ENCODE measurements at places on chromosomes 6 and 20.

- DNase-seq = no peak
Measured at GRCh38 chr20:15339264-15339663, 1001.9 kb upstream of the FLRT3 start.

GRCh38 chr6:156060013-156060412 is 604.4 kb upstream of the NOX3 start:
- DNase-seq = no peak

- DNase-seq = no peak
Measured at GRCh38 chr6:50141100-50141499, 91.4 kb upstream of the DEFB112 start.

- DNase-seq = no peak
Measured at GRCh38 chr6:14258695-14259593, 141.4 kb downstream of the CD83 start.

GRCh38 chr6:6332811-6333244 is 12.4 kb upstream of the F13A1 start:
- no peak for DNase-seq

DNA sequence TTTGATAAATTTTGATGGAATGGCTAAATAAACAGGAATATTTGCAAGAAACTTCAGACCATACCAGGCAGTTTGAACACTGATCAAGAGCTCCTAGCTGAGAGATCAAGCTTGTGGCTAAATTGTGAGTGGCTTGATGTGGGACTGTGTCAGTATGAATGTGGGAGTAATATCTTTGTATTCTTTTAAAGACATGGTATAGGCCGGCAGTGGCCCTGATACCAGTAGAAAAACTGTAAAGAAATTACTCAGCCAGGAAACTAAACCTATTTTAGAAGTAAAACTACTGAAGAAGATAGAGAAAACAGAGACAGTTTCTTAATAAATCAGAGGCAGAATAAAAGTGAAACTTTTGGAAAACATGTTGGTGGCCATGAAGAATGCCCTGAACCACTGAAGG is 608.4 kb upstream of the SYNCRIP start:
- DNase-seq = no peak

- no peak for DNase-seq
Measured at GRCh38 chr6:36333171-36333895, 3.4 kb downstream of the BNIP5 start.

DNA sequence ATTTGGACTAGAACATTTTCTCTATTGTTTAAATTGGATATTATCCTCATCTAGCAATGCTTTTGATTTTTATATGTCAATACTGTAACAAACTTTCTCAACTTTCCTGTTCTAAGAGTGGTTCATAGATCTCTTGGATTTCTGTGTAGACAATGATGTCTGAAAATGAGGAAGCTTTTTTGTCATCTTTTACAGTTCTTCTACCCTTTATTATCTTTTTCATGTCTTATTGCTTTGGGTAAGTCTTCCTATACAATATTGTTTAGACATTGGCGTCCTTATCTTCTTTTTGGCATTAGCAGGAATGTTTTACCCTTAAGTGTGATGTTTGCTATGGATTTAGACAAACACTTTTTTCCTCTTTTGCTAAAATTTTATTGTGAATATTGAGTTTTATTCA is 91.5 kb upstream of the MTHFD1L start:
- DNase-seq = no peak

DNA sequence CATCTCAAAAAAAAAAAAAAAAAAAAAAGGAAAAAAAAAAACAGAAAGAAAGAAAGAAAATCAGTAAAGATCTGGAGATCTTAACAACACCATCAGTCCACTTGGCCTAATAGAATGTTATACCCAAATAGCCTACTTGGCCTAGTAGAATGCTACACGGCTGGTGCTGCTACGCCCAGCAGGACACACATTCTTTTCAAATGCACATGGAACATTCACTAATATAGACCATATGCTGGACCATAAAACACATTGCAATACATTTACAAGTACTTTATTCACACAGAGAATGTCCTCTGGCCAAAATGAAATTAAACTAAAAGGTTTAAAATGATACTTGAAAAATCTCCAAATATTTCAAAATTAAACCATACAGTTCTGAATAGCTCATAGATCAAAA is 80.0 kb upstream of the TNFAIP3 start:
- DNase-seq = no peak

GRCh38 chr6:161586887-161587286 is 313.0 kb upstream of the AGPAT4 start:
- DNase-seq = no peak

DNA sequence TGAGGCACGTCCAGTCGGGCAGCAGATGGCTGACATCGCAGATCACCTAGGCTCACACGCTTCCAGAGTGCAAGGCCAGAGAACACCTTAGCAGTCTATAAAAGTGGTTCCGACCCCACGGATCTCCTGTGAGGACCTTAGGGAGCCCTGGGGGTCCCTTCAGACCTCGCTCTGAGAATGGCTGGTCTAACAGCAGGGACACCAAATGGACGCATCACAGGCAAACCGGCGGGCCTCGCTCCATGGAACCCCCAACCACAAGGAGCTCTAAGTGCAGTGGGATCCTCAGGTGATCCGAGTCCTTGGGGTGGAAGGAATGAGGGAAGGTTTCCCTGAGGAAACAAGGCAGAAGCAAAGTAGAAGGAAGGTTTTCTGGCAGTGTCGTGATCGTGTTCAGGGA is 135.4 kb downstream of the SMOC2 start:
- no peak for DNase-seq

DNA sequence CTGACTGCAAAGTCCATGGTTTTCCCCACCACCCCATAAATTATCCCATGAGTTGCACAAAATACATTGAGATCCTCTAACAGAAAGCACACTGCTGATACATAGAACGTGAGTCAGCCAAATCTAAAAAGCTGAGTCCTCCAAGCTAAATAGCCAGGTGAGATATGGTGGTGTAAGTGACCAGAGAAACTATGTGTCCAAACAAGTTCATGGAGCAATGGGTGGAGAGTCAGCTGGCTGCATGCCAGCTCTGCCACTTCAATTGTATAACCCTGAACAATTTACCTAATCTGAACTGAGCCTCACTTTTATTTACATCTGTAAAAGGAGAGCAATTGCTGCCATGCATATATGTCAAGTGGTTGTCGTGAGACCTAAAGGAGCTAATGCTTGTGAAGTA is 9.7 kb downstream of the SNAP25 start:
- no peak for DNase-seq

GRCh38 chr6:143419526-143419925 is 31.0 kb downstream of the ADAT2 start:
- no peak for DNase-seq

- DNase-seq = no peak
Measured at GRCh38 chr6:54404791-54405190, 96.5 kb downstream of the TINAG start.

DNA sequence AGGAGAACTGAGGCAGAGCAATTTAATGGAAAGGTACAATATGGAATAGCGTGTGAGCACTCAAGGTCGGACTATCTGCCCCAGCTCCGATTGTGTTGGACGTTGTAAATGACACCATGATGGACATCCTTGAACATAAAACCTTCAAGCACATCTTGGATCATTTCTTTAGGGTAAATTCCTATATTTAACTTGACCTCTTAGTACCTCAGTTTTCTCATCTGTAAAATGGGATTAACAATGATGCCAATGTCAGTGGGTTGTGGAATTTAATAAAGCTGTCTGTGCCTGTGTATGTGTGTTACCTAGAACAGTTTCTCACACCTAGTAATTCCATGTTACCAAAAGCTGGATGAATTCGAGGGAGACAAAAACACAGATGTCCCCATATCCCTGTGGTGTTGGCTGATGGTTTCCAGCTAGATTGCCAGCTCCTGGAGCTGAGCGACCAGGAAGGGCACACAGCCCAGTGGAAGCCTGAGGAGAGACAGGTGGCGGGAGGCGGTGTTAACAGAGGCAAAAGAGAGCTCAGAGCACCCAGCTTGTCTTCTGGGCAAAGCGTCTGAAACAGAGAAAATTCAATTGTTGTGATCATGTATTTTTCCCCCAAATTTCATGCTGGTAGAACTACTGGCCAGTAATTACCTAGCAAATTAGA is 32.6 kb downstream of the MDFI start:
- DNase-seq = no peak

DNA sequence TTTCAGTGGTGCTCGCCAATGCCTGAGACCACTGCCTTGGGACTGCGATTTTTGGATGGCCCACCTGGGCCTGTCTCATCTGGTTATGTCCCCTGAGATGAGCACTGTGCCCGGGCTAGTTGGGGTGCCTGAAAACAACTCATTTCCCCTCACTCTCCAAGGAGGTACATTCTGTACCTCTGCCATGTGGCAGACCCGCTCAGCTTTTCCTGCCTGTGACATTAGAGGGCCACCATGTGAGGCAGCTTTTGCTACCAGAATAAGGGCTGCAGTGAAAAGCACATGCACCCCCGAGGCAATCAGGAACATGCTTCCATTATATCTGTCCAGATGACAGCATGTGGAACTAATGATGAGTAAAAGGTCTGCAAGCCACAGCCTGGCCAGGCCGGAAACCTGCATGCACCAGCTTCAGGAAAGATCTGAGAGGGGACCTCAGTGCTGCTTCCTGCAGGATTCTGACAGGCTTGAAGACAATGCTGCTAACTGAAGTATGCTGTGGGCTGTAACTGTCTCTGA is 11.3 kb upstream of the SRSF6 start:
- DNase-seq = no peak

GRCh38 chr6:119148098-119148824 is 69.8 kb upstream of the FAM184A start:
- no peak for DNase-seq

DNA sequence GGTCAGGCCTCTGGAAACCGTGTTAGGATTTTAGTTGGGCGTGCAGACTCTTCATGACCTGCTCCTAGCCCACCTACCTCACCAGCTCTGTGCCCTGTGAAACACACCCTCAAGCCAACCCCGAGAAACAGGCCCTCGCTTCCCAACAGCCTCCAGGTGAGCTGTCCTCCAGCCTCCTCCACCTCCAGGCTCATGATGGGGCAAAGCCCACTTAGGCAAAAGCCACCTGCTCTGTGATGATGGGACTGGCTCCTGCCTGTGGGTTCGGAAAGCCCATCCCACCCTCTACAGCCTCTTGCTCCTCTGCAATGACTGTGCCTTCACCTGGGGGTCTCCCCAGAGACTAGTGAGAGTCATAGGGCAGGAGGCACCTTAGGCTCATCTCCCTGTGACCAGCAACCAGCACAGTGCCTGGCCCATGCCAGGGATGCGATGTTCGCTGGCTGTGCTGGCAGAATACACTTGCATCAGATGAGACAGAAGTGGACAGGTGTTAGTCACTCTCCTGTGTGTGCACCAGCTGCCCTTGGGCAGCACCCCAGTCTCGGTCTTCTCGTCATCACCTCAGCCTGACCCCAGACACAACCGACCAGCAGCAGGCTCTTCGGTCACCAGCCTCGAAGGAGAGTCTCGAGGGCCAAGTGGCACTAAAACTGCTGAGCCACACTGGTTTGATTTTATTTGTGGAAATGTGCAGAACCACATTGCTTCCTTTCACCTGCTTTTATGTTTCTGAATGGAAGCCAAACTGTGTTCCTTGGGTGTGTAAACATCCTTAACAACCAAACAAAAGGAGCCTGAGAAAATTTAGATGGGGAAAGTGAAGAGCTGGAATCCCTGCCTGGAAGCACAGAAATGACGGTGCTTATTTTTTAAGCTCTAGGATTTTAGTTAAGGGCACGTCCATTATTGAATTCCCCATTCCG is 10.7 kb downstream of the PXDC1 start:
- no peak for DNase-seq

GRCh38 chr6:126945150-126945685 is 173.3 kb upstream of the RSPO3 start:
- DNase-seq = no peak

DNA sequence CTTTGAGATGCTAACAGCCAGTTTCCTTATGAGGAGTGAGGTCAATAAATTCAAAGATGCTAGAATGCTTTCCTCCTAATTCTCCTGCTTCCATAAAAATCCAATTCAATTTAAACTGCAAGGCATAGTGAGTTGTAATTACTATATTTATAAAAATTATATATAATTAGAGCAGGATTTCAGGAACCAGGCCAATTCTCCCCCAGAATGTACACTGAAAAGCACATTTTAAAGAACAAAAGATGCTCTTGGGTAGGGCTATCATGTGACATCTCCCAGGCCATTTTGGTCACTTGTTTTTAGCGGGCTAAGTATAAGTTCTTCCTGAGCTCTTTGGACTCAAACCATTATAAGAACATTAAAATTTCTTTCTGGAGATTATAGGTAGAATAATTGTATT is 195.7 kb upstream of the KCNG1 start:
- DNase-seq = no peak

- no peak for DNase-seq
Measured at GRCh38 chr6:69848552-69848951, 17.8 kb upstream of the COL19A1 start.

GRCh38 chr6:114735025-114735735 is 392.4 kb upstream of the HS3ST5 start:
- no peak for DNase-seq

GRCh38 chr6:13165502-13166172 is 162.7 kb downstream of the TBC1D7 start:
- no peak for DNase-seq

DNA sequence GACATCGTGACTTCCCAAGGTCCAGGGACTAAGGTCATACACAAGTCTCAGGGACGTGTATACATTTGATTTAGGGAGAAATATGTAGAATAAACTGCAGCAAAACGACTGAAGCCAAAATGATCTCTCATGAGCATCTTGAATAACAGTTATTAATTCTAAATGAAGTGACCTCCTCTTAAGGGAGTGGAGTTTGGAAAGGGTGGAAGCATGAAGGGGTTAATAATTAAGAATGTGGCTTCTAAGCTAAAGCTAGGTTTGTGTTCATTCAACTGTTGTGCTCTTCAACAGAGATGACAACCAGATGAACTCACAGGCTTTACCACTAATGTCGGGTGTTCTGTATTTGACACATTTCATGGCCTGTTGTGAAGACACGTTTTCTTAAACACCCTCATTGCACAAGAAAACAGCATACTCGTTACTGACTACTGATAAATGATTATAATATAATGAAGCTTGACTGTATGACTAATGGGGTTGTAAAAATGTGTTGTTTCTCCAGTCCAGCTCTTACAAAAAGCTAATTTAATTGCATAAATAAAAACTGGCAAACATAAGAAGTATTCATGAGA is 1.5 kb downstream of the PPP1R14C start:
- no peak for DNase-seq

DNA sequence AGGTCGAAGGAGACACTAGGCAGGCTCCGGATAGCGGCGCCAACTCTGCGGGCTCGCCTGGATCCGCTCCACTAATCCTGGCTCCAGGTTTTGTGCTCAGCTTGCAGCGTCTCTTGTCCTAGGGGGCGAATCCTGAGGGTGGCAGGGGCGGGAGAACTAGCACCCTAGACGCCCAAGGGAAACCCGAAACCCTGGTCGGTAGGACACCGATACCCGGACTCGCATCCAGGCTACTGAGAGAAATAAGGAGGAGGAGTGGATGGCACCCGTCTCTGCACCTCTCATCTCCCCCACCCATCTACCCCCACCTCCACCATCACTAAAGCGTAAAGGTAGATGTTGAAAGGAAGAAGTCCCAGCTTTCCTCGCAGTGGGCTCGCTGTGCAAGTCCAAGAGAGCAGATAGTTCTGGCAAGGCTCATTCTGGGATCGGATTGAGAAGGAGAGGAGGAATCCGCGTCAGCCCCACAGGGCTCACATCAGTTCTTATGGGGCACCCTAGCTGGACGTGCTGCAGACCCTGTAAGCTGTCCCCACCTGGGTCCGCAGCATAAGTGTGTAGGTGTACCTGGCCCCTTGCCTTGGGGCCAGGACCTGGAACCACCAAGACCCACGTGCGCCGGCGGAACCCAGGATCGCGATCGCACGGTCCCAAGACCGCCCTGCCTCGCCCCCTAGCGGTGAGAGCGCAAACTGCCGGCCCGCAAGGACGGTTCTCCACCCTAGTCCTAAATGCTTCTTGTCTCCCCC is 6.9 kb downstream of the SLC32A1 start:
- no peak for DNase-seq

GRCh38 chr6:96816301-96816817 is 20.9 kb downstream of the GPR63 start:
- DNase-seq = no peak

Data from activated CD8-positive, alpha-beta memory T cell treated with anti-CD3 and anti-CD28 coated beads for 1 hour (primary cell).